Iris pigment epithelial cell (primary cell): ENCODE measurements at places on chromosomes 11 and 22.

DNA sequence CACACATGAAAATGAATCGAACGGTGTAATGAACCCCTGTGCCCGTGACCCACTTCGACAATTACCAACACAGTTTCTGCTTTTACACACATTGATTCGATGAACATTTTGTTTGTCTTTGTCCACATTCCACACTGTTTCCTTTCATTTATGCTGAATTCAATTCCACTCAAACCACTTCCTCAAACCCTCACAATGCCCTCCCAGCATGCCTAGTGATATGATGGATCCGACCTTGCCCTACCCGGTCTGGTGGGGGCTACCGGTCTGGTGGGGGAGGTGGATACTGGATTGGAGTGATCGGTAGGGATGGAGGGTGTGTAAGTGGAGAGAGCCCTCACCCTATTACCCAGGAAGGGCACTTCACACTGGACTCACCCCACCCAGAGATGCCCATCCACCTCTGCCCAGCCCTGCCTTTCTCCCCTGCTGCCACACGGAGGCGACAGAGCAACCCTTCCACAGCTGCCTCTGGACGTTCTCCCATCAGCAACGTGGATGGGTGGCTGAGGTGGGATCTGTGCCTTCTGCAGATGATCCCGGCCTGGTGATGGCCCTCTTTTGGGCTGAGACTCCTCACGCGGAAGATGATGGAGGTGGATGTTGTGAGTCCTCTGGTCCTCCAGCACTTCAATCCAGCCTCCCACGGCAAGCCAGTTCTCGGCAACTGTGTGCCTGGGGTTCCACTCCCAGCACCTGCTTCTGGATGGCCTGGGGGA, 33.0 kb upstream of the P2RY2 start:
- DNase-seq = peak; percentile 46

DNA sequence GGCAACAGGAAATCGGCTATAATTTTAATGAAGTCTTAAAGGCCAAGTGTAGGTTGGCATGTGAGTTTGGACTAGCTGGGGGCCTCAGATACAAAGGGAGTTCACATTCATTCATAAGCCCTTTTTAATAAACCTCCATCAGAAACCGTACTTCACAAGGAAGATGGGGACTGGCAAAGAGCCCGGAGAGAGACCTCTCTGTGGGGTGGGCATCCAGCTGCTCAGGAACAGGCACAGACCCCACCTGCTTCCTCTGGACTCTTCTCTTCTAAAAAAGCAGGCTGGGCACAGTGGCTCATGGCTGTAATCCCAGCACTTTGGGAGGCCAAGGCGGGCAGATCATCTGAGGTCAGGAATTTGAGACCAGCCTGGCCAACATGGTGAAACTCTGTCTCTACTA, 3.9 kb upstream of the ARFGAP3 start:
- DNase-seq = no peak

GRCh38 chr22:46801826-46802607, 39.6 kb downstream of the TBC1D22A start:
- no peak for DNase-seq

DNA sequence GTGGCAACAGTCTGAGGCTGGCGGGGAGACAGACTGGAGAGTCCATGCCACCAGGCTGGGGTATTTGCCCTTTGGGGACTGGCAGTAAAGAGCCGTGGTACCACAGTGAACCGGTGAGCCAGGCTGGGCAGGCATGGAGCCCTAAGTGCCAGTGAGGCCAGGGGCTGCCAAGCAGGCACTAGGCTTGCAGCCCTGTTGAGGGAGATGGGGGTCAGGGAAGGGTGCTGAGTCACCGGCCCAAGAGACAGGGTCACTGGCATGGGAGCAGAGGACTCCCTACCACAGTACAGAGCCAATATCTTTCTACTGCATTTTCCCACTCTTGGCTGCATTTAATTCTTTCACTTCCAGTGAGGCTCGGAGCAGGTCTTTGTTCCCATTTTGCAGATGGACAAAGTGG, 30.7 kb upstream of the TEF start:
- no peak for DNase-seq

DNA sequence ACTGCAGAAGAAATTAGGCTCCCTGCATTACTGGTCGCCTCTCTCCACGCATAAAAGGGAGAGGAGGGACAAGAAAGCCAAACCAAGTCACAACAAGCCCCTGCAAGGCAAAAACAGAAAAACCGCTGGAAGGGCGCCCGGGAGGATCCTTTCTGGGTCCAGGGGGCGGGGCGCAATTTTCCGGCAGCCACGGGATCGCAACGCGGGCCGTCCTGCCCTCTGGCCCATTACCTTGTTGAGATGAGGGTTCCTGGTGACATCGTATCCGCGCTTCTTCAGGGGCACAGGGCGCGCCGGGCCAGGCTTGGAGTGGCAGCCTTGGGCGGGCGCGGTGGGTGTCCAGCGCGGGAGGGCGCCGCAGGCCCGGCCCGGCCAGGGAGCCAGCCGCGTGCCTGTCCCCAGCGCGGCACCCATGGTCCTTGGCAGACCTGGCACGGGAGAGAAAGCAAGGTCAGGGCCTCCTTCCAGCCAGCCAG, 847 bp downstream of the ME3 start:
- no peak for DNase-seq

GRCh38 chr11:74339619-74340018, 28.2 kb upstream of the P4HA3 start:
- no peak for DNase-seq

DNA sequence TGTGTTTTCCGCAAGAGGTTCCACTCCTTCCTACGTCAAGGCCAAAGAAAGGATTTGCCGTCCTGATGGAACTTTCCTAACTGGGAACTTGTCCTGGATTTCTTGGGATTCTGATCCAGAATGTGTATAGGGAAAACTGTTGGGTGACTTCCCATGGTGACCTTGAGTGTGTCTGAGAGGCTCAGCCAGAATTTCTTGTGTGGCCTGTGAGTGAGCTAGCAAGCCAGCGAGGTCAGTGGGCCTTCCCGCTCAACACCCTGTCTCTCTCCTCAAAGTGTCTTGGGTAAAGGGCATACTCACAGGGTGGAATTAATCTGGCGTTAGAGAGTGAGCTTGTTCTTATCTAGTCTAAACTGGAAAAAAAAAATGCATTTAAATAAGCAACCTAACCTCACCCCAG, 20.4 kb downstream of the ZNRF3 start:
- DNase-seq = no peak

DNA sequence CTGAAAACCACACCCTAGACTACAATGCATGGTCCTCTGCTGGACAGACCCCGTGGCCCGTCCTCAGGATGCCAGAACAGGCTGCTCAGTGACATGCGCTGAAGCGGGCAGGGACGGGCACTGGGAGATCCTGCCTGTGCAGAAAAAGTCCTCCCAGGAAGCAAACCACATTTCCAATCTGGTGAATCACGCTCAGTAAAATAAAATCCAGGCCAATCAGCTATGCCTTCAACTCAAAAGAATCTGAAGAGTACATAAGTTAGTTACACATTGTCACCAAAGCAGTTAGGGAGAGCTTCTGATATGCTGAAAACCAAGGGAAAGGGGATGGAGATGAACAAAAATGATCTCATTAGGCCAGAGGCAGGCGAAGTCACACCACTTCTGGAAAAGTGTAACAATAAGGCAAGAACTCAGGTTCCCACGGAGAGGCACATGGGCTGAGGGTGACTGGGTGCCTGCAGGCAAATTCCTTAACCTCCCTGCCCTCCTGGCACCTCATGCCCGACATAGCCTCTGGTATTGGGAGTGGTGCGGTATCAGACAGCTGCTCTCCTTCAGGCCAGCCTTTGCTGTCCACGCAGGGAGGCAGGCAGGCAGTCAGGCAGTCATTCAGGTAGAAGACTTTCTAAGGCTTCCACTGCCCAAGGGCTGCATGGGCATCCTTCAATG, 66.4 kb downstream of the APOL5 start:
- peak; percentile 23 for DNase-seq

DNA sequence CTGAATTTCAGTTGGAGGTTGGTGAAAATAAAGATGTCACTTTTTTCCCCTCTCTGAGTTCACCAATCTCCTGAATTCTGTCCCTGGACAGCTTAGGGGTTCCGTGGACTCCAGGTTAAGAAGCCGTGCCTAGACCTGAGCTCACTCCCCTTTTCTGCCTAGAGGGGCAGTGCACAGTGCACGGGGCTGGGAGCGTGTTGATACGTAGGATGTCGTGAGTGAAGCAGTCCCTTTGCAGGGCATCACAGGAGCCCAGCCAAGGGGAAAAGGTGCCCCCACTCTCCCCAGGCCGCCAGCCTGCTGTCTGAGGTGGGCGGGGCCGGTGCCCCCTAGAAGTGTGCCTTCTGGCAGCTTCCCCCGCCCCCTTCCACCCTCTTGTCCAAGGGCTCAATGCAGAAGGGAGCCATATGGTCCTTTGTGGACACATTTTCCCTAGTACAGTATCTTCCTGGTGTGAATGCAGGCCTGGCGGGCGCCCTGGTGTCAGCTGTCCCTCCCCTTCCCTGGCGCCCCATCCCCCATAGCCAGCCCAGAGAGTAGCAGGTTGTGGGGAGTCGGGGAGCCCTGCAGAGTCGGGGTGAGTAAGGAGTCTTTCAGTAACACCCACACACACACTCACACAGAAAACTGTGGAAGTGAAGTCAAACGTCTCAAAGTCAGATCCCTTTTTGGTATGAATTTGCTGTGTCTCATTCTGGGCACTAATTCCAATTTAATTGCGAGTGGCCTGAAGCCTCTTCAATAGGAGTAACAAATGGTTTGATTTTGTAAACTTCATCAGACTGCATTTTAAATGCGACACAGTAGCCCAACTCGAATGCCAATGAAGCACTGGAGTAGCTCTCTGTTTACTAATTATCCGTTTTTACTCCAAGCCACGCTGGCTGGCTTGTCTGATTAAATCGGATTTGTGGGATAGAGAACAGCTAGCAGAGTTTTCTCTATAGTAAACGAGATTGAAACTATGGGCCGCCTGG, 67.5 kb upstream of the NNMT start:
- DNase-seq = peak; percentile 17

DNA sequence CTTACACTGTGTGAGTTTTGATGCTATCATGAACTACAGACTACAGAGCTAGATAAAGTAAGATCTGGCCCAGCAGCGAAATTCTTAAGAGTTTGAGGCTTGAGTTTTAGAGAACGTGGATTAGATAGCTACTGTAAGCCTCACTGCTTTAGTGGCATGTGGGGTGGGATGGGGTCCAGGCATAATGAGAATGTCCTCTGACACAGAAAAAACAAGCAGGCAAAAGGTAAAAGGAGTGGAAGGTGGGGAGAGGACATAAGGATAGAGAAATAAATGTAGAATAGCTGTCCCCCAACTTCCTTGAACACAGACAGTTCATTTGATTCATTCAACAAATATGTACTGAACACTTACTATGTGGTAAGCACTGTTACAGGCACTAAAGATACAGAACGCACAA, 324.5 kb upstream of the PITPNB start:
- DNase-seq = peak; percentile 74

- DNase-seq = peak; percentile 29
Measured at GRCh38 chr11:125188021-125188420, 23.5 kb downstream of the PKNOX2 start.

- DNase-seq = no peak
Measured at GRCh38 chr11:69488543-69488940, 7.1 kb downstream of the LINC01488 start.

GRCh38 chr11:121419836-121420235, 32.3 kb upstream of the SORL1 start:
- no peak for DNase-seq

GRCh38 chr11:61004761-61005181, 33.3 kb downstream of the CD6 start:
- DNase-seq = no peak

- DNase-seq = no peak
Measured at GRCh38 chr11:64003807-64004589, 17.8 kb downstream of the OTUB1 start.

DNA sequence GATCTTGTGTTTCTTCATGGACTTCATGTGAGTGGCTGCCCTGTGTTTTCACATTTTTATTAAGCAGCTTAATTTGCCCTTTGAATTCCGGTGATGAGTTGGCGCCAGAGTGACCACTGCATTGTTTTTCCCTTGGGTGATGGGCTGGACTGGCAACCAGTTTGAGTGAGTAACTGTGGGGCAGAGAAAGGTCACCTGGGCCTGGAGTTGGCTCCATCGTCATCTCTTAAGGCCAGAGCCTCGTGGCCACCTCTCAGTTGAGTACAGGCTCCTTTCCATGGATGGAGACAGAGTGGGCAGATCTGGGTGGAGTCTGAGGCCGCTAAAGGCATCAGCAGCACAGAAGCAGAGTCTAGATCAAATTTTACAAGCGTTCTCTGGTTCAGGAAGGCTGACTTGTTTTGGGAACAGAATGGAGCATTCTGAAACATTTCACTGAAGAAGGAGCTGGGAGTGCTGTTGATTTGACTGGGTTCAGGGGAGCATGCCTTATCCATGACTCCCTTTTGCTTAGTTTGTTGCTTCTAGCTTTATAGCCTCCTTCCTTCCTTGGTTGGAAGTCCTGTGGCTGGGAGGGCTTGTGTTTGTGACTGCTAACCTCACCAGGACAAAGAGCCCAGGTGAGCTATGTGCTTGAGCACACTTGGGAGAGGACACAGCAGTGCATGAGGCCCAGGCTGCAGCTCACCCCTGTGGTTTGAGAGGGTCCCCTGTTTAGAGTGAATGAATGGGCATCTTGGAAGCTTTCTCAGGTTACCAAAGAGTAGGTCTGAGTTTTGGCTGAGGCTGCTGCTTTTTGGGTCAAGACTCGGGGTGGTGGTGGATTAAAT, 7.8 kb downstream of the BCR start:
- DNase-seq = no peak

DNA sequence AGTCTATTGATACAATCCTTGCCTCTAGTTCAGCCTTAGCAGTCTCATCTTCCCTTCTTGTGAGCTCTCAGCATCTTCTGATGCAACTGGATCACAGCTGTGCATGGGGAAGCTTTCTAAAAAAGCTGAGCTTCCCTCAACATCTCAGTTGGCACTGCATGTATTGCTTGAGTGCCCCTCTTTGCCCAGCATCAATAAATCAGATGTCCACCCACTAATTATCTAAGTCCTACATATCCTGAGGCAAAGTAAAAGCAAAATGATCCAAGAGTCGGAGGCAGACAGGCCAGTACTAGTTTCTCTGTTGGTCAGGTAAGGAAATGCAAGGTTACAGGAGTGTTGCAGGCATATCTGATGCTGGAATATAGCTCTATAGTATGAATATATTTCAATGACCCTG, 334.5 kb upstream of the NCAM1 start:
- no peak for DNase-seq

- DNase-seq = peak; percentile 83
Measured at GRCh38 chr11:78796956-78797355, 222.3 kb upstream of the NARS2 start.

- DNase-seq = no peak
Measured at GRCh38 chr11:116371146-116371545, 401.6 kb downstream of the BUD13 start.

- peak; percentile 76 for DNase-seq
Measured at GRCh38 chr11:78417888-78418583, 416 bp upstream of the GAB2 start.
